ENCODE measurements at places on chromosomes 6 and 20.

- no peak for DNase-seq
Measured at GRCh38 chr6:134394905-134395304, 77.0 kb upstream of the SGK1 start.

DNA sequence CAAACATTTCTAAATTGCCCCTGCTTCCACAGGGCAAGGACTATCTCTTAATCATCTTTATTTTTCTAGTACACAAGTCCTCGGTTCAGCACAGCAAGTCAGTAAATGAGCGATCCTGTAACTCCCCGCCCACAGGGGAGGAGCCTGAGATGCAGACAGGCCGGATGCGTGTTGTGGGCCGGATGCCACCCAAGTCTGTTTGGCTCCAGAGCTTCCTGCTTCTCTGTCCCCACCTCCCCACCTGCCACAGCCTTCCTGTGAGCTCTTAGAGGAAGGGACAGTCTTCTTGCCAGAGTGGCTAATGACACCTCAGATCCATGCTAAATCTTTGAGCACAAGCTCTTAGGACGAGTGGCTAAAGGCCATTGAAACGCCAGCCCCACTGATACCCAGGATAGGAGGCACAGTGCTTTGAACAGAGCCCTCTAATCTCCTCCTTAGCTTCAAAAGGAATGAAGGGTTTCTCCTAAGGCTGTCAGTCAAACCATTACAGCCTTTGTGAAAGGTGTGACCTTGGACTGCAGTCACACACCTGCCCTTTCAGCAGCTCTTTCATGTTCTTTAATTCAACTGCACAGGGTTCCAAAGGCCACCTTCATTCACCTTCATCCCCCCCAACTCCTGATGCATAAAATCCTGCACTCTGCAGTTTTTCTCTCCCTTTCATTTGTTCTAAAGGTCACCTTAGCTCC is 264.3 kb downstream of the TFAP2C start:
- DNase-seq = no peak

DNA sequence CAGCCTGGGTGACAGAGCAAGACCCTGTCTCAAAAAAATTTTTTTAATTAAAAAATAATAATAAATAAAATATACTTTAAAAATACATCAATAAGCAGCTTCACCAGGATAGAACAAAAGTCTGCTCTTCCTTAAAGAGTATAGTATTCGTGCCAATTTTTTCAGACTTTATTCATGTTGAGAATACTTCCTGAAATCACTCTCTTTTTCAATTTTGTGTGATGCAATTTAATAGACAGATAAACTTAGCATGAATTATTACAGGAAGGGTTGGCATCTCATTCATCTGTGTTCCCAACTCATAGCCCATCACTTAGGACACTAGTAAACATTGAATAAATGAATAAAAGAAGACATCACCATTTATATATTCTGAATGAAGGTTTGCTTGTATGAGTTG is 52.4 kb downstream of the IPCEF1 start:
- DNase-seq = no peak

DNA sequence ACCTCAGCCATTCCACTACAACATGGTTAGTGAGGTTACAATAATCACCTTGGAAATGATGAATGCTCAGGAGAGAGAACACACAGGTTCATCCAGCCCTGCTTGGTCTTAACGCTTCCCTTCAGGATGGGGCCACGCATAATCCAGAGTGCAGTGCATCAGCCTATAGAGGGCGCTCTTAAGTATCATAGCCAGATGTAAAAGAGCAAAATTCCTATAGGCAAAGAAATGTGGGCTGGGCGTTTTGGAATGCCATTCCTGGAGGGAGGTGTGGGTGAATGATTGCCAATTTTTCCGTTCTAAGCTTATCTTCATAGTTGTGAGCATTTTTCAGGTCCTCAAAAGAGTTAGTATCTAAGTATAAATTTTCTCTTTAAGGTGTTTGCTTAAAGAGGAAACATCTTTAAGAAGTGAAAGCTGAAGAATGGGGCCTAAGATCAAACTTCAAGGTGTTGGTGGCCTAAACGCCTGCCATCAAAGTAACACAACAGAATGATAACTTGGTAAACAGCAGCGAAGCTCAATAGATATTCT is 1.8 kb downstream of the RIPOR2 start:
- DNase-seq = no peak

DNA sequence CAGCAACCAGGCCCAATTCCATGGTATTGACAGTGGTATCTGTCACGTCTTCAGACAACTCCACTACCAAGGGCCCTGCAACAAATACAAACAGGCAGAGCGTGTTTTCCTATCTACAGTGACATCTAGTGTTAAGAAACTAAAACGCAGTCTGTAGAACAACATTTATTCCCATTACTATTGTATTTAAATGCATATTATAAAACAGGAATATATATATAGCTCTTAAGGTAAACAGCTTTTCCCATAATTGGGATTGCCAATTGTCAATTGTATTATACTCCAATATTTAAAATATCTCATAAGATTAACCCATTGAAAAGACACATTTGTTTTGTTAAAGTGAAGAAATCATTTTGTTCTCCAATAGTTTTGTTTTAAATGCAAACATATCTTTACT is 97.2 kb downstream of the KIF16B start:
- peak; percentile 53 for DNase-seq

GRCh38 chr20:36304786-36305495 is 1.2 kb upstream of the DLGAP4 start:
- DNase-seq = no peak

DNA sequence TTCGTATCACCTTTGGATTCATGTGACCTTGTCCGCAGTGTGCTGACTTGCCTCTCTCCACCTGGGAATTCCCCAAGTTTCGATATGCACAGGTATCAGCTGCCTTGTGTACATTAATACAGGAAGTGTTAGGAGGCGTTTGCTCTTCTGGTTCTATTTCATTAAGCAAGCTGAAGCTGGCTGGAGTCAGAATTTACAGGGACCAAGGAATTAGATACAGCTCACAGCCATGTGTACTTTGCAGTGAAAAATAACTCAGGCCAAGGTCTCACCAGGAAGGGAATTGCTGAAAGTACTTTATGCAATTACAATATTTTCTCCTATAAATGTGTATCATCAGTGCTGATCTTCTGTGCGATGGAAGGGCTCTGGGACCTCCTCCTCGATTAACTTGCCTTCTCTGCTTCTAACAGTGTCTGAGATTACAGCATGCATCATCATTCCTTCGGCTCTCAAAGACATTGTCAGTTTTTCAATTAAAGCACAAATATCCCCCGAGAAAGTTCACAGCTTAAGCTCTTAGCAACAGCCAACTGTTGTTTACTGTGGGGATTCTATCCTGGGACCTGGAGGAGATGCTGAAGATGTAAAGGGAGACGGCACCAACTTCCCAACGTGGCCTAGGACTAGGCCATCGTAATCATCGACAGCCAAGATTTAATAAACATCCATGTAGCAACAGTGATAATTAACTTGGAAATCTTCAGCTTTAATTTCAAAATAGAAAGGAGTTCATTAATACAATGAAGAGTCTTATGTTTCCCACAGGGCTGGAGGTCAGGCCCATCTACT is 13.8 kb upstream of the TIAM2 start:
- DNase-seq = no peak

DNA sequence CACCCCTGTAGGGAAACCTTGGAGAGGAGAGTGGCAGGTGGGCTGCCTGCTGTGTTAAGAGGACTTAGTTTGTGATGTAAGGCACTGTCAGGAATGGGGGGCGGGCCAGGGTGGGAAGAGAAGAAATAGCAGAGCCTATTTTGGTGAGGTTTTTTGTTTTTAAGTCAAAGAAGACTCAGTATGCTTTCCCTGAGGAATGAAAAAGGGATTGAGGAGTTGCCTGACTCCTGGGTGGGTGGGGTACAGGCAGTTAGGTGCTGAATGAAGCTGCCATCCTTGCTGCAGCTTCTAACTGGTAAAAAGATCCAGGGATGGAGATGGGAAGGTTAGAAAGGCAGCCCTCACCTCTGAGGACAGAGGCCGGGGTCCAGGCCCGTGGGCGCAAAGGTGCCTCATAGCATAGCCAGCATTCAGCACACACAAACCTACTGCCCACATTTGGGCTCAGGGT is 37.9 kb downstream of the PLCG1 start:
- DNase-seq = no peak

DNA sequence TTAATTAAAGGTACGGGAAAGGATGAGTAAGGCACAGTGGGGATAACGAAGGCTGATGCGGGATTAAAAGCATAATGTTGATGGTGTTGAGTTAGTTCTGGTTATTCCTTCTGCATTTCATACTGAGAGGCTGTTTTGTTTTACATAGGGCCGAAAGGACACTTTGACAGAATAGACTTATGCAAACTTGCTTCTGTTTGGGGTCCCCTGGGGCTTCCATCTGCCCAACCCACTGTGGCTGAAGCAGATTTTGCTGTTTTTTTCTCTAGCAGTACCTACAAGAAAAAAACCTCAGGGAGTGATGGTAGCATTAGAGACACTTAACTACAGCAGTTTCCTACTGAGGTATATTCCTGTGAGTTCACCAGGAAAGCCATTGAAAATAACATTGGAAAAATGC is 136.1 kb upstream of the SUPT3H start:
- DNase-seq = no peak

- DNase-seq = no peak
Measured at GRCh38 chr20:25085756-25086495, 4.0 kb upstream of the VSX1 start.

GRCh38 chr6:143621876-143622605 is 55.7 kb upstream of the PHACTR2 start:
- DNase-seq = no peak

DNA sequence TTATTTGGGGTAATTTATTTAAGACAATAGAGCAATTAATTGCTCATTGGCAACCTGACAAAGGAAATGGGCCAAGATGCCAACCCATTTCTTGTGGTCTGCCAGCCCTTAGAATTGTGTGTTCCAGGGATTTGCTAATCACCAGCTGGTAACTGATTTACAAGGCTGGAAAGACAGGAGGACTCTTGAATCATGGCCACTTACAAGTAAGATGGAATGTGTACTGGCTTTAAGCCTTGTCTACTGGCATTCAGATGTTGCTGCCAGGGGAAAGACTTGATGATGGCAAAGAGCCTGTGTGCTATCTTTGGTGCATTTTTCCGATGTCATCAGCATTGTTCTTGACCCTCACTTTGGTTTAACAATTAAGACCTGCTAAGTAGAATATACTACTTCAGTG is 91.0 kb downstream of the BCKDHB start:
- DNase-seq = no peak

- DNase-seq = no peak
Measured at GRCh38 chr6:41836660-41837052, 49.2 kb downstream of the TOMM6 start.

DNA sequence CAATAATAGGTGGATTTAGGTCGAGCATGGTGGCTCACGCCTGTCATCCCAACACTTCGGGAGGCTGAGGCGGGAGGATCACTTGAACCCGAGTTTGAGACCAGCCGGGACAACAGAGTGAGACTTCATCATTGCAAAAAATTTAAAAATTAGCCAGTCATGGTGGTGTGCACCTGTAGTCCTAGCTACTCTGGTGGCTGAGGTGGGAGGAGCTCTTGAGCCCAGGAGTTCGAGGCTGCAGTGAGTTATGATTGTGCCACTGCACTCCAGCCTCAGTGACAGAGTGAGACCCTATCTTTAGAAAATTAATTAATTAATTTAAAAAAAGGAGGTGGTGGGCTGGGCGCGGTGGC is 13.4 kb upstream of the C20orf203 start:
- DNase-seq = no peak

GRCh38 chr6:41940759-41941279 is 789 bp downstream of the CCND3 start:
- DNase-seq = no peak

DNA sequence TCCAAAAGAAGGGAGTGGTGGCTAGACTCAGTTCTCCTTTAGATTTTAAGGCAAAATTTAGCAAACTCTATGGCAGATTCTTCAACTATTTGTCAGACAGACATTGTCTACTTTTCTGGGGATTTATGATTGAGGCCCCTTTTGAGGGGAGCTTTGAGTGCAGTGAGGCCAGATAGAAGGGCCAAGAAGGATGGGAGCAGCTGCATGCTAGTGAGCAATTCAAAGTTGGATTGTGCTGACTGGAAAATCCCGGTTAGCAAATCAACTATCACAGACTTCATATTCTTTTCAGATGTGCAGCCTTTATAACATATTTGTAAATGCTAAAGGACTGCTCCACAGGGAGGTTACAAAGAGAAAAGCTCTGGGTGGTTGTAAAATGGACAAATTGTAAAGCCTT is 35.0 kb upstream of the ESR1 start:
- DNase-seq = no peak

DNA sequence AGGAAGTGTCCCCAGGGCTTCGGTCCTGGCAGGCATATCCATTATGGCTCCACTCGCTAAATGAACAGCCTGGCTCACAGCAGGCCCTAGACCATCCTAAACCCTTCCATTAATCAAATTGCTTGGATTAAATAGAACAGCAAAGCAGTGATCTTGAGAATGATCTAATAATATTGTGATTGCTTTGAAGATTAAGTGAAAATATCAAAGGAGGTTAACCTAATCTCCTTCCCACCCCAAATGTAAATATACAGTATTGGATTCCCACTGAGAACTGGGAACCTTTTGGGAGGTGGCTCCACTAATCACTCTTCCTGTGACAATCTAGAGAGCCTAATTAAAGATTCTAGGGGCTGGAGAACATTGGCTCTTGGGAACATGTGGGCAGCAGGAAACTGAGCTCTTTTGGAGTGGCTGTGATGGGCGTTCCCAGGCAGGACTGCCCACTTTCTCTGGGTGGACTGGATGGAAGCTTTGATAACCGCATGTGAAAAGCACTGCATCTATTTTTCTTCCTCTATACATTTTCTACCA is 68.3 kb upstream of the FRMD1 start:
- DNase-seq = peak; percentile 83

GRCh38 chr6:40116832-40117231 is 182.6 kb upstream of the MOCS1 start:
- no peak for DNase-seq

DNA sequence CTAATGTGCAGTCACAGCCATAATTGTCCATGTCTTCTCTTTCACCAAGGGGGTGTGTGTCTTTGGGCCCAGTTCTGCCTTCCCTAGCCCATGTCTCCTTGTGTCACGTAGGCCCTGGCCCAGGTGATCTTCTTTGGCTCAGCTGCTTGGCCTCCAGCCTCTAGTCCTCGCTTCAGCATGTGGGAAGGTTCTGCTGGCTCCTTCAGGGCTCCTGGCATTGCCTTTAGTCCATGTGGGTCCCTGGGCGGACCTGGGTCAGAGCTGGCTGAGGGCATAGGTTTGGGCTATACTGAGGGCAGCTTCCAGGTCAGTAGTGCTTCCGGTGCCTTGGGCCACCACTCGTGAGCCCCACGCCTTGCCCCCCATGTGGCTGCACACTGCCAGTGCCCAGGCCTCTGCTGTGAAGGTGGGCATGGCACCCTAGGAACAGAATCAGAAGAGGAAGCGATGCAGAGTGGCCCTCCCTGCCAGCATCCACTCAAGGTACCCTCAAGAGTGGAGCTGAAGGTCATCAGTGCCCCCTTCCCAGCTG is 12.8 kb downstream of the AARS2 start:
- no peak for DNase-seq

All from NCI-H1417 (cell line).